ENCODE measurements at places on chromosomes 3 and 15.

DNA sequence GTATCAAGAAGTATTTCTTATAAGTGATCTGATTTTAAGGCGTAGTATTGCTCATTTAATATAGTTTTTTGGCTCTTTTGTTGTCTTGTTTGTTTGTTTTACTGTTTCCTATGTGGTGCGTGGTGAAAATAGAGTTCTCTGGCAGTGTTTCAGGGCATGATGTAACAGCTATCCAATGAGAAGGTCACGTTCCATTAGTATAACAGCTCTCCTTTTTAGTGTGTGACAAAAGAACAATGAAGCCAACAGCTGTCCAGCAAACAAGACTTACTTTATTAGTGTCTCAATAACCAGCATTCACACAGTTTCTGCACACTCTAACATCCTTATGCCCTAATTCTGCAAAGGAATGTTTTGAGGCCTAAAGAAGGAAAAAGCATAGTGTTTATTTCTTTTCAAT, 127.9 kb downstream of the SLC25A26 start:
- no peak for DNase-seq

DNA sequence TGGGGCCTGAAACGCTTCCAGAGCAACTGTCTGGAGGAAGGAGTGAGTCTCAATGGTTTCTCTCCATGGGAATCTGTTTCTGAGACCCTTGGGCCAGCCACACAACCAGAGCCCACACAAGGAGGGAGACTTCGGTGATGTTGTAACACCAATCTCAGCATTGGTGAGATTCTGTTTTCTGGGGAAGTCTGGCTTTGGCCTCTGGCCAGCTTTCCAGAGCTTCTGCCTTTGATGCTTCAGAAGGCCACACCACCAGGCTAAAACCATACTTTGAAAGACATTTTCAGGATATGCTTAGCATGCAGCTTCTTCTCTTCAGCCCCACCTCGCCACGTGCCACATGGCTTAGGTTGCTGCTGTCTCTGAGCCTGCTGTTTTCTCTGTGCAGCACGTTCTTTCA, 3.6 kb upstream of the EEFSEC start:
- DNase-seq, result no peak

- DNase-seq, result no peak
Measured at GRCh38 chr3:171700157-171700556, 110.1 kb downstream of the PLD1 start.

GRCh38 chr3:138825336-138825735, 9.4 kb downstream of the PIK3CB start:
- no peak for DNase-seq

- no peak for DNase-seq
Measured at GRCh38 chr3:125967156-125967555, 1.8 kb upstream of the ROPN1B start.

DNA sequence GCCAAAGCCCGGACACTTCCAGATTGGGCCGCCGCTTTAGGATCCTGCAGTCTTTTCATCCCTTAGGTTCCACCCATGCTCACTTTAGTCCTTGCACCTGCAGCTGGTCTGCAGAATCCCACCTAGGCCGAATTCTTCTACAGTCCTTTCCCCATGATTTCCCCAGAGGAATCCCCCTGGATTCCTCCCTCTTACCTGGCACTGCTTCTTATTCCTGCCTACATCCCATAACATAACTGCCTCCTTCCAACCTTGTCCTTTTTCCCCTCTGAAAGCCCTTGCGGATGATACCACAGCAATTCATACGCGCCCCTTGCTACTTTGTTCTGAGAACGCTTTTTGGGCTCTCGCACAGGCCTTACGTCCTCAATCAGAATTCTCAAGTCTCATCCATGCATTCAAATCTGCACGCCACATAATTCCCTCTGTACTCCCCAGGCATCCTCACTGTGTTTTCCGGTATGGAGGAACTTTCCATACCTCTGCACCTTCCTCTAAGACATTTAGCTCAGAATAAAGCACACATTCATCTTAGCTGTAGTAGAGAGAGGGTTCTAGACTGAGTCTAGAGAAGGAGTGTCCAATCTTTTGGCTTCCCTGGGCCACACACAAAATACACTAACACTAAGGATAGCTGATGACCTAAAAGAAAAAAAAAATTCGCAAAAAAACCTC, 619 bp downstream of the EIF2AK4 start:
- DNase-seq, result peak; percentile 44

- no peak for DNase-seq
Measured at GRCh38 chr3:13167829-13168228, 94.6 kb upstream of the IQSEC1 start.

DNA sequence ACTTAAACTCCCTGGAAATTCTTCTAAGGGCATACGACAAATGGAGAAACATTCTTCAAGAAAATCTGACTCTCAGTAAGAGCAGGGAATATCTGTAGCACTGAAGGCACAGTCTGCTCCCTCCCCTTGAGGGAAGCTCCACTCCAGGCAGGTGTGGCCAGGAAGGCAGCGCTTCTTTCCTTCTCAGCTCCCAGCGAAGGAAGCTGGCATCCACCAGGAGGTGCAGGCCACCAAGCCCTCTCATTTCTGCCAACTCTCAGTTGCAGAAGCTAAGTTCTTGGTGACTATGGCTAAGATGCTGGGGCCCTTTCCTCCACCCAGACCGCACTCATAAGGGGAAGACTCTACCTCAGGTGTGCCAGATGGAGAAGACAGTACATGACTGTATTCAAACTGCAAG, 37.7 kb upstream of the SLC41A3 start:
- no peak for DNase-seq

DNA sequence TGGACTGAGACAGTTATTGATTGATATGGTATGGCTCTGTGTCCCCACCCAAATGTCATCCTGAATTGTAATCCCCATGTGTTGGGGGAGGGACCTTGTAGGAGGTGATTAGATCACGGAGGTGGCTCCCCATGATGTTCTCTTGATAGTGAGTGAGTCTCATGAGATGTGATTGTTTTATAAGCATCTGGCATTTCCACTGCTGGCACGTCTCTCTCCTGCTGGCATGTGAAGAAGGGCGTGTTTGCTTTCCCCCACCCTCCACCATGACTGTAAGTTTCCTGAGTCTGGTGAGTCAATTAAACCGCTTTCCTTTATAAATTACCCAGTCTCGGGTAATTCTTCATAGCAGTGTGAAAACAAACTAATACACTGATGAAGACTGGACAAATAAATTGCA, 105.6 kb upstream of the MELTF start:
- no peak for DNase-seq

DNA sequence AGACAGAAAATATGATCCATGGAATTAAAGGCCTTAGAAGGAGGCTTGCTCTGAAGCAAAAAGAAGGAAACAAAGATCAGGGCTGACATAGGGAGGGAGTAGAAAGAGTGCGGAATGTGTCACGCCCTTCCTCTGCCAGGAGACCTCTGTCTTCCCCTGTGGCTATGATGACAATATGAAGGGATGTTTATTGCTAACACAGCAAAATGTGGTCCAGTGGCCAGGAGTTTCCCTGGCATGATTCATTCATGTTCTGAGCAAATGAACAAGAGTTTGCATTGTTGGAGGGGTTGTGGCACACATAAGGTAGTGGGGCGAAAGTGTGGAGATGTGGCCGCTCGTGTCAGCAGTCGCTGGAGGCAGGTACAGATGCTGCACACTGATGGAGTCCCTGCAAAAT, 169.4 kb downstream of the SHQ1 start:
- peak; percentile 19 for DNase-seq

DNA sequence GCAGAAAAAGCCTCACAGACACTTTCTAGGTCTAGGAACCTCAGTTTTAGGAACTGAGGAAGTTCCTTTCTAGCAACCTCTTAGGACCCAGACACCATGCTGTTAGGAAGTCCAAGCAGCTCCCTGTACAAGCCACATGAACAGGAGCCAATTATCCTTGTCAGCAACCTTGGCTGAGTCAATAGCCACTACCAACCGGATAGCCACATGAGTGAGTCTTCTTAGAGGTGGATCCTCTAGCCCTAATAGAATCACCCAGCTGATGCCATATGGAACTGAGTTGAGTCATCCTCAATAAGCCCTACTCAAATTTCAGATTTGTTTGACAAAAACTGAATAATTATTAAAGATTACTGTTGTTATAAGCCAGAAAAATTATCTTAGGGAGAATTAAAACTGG, 256.2 kb downstream of the NLGN1 start:
- peak; percentile 16 for DNase-seq

- DNase-seq, result no peak
Measured at GRCh38 chr15:35934383-35935049, 388.6 kb upstream of the DPH6 start.

- DNase-seq, result no peak
Measured at GRCh38 chr3:185366913-185367312, 4.0 kb downstream of the MAP3K13 start.

DNA sequence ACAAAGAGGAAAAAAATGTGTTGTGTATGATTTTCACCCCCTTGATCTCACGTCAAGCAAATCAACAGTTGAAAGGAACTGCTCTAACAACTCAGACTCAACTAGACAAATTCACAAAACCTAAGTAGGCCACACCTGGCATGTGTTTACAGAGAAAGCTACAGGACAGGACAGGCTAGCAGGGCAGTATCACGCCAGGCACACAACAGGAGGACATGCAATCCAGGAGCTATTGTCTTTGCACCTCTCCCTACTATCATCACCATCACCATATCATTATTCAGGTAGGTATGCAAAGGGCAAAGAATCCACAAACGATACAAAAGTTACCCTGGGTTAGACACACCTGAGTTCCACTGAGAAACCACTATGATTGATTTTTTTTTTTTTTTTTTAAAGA, 86.4 kb downstream of the TBL1XR1 start:
- DNase-seq, result no peak

GRCh38 chr3:131283862-131284261, 97.7 kb upstream of the NUDT16 start:
- DNase-seq, result no peak

GRCh38 chr15:49458145-49458544, 35.1 kb downstream of the FGF7 start:
- no peak for DNase-seq

- peak; percentile 54 for DNase-seq
Measured at GRCh38 chr3:31472479-31473390, 60.0 kb upstream of the STT3B start.

DNA sequence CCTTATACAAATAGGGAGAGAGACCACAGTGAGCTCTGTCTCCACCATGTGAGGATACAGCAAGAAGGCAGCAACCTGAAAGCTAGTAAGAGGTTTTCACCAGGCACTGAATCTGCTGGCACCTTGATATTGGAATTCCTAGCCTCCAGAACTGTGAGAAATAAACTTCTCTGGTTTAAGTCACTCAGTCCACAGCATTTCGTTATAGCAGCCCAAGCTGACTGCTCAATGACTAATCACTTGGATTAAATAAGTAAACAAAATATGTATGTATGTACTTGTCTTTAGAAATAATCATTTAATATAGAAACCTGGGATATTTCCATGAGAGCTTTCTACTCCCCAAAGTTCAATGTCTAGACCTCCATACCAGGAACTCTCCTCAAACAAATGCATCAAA, 162.0 kb downstream of the IMPG2 start:
- no peak for DNase-seq

DNA sequence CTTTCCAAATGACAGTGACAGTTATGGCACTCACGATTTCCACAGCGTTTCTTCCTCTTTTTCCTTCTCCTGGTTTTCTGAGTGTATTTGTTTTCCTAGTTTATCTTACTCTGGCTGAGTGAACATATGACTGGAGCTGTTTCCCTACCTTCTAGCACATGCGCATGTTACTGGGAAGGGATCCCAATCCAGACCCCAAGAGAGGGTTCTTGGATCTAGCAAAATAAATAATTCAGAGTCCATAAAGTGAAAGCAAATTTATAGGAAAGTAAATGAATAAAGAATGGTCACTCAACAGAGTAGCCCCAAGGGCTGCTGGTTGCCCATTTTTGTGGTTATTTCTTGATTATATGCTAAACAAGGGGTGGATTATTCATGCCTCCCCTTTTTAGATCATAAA, 23.8 kb downstream of the METTL6 start:
- DNase-seq, result no peak

DNA sequence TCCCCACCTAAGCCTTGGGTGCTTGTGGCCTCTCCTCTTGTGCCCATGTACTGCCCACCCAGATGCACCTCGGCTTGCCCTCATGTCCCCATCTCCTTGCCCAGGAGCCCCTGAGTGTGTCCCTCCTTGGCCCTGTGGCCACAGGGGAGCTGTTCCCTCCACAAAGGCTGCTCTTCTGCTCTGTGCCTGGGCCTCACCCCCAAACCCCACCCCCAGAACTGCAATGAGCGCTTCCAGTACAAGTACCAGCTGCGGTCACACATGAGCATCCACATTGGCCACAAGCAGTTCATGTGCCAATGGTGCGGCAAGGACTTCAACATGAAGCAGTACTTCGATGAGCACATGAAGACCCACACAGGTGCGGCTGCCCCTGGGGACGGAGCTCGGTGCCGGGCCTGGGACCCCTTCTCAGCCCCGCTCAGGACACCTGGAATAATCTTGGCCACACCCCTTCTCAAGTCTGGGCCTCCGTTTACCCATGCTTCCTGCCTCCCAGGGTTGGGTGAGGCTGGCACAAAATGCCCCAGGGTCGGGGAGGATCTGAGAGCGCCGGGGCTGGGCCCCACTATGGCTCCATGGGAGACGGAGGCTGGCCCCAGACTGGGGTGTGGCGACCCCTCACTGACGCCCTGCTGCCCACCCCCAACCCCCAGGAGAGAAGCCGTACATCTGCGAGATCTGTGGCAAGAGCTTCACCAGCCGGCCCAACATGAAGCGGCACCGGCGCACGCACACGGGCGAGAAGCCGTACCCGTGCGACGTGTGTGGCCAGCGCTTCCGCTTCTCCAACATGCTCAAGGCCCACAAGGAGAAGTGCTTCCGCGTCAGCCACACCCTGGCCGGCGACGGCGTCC, 10.3 kb downstream of the ZBTB47 start:
- DNase-seq, result no peak

DNA sequence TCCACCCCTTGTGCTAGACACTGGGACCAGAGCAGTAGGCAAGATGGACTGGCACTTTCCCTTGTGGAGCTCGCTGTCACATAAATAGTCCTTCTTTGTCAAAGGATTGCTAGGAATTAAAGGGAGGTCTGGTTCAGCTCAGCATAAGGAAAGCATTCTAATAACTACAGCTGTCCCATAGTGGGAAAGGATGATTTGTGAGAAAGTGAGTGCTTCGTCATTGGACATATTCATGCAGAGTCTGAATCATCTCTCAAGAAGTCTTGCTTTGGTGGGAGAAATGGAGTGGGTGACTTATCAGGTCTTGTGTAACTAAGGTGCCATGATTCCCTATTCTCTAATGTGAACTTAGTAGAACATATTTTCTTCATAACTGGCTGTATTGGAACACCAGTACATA, 14.7 kb downstream of the PPARG start:
- peak; percentile 86 for DNase-seq

DNA sequence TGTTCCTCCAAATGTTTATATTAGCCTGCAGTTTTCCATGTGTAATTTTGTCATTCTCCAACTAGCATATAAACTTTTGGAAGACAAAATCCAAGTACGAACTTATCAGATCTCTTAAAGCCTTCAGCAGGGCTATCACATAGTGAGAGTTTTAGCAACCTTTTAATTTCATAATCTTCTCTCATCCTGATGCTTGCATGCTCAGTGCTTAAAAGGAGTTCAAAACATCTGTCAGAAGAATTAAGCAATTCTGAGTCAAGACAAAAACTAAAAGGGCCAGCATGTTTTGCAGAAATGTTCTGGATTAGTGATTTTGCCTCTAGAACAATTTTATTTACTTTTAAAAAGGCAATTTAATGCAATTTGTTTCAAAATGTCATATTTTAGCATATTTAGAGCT, 73.4 kb upstream of the SLC2A2 start:
- no peak for DNase-seq
